ENCODE measurements at places on chromosomes 2 and 18.

DNA sequence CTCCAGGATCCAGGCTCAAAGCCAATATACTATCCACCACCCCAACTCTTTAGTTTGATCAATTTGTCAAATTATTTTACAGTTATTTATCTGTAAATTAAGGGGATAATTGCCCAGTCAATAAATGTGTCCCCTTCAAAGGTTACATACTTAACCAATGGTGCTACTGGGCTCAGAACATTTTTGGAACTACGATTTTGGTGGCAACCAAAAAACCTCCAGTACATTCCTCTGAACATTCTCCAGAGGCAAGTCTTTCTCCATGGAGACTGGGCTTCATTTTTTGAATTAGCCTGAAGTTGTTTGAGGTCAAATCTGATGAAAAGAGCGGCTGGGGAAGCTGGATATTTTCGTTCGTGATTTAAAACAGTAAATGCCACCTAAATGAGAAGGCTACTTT, 1.7 kb upstream of the CLUL1 start:
- no peak for DNase-seq

DNA sequence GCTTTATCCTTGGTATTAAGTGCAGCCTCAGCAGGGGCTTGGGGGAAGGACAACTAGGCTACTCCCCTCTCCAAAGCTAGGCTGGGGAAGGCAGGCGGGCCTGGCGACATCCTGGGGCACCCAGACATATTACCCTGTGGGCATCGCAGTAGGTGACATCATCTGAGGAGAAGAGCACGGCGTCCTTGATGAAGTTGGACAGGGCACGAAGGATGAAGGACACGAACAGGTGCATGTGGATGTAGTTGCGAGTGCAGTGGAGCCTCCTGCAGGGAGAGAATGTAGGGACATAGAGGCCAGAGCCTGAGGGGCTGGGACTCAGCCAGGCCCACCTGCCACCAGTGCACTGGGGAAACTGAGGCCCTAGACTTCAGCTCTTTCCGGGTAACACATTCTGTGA, 32.3 kb downstream of the TMEM37 start:
- DNase-seq = no peak

GRCh38 chr18:55064760-55065159, 105.5 kb upstream of the CCDC68 start:
- no peak for DNase-seq

DNA sequence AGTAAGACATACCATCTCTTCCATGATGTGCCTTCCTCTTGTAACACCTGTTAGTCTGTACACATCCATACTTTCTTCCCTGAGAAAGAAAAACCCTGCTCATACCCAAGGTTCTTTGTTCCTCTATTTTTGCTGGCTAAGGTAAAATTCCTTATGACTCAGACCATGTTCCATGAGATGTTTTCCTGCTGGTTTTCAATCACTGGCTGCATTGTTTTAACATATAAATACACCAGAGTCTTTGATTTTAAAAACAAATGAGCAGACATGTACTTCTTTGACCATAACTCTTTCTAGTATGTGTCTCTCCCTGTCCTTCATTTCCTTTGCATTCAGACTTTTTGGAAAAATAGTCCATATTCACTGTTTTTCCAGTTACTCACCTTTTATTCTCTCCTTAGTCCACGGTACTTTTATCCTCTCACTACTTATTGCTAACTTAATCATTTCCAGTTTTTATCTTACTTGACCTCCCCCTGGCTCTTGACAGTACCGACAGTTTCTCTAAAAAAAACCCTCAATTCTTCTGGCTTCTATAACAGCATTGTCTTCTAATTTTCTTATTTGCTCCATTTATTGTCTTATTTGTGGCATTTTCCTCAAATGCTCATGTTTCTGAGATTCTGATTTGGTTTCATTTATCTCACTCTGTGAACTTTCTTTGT, 4.3 kb downstream of the VAPA start:
- peak; percentile 51 for DNase-seq

DNA sequence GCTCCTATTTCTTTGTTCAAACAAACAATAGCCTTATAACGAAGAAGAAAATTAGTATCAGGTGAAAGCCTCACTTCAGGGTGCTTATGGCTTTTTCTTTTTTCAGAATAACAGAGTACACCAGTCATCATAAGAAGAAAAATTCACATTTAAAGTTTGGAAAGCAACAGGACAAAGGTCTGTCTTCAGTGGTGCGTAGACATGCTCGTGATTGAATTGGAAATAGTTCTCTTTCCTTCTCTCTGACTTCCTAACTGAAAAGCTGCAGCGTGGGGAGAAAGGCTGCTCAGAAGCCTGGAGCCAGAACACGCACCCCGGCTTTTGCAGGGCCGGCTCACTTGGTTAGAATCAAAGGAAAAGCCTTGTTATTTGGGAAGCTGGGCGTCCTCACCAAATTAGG, 127.6 kb upstream of the ZNF516 start:
- no peak for DNase-seq

DNA sequence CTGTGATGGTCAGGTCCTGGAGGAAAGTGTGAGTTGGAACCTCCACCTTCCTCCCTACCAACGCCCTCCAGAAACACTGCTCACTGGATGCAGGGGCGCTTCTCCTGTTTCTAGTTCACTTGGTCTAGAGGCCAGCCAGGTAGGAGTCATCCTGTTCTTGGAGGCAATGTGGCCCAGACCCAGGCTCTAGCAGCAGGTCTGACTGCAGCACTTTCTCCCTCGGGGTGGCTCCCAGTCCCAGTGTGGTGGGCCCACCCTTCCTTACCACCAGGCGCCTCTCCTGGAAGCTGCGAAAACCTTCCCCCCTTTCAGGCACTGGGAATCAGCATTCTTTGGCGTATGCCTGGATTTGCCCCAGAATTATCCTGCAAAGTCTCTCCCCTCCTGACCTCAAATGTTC, 292.8 kb downstream of the SOX11 start:
- no peak for DNase-seq

DNA sequence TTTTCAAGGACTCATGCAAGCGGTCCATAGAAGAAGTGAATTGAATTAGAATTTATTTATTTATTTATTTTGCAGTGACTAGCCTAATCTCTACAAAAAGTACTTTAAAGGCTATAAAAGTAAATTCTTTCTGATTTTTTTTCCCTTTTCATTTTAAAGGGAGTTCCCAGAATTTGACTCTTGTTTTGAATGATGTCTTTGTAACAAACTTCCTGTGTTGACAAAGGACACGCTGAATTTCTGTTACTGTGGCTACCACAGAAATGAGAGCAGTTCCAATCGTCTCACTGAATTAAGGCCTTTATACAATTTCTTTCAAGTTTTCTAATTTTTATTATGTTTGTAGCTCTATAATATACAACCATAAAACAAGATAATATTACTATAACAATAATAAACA, 46.3 kb upstream of the LPIN2 start:
- DNase-seq = no peak

DNA sequence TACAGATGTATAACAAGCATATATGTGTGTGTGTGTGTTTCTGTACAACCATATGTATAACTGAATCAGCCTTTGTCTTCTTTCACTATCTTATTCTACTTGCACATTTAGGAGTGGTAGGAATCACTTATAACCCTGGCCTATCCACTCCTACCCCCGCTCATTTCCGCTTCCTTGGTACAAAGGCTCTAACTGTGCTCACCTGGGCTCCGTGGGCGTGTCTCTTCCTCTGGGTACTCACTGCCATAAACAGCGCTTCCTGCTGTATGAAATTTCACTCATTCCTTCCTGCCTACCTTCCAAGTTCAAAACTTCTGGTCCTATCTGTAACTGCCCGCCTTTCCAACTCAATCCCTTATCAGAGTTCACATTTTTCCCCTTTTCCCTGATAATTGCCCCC, 815.5 kb downstream of the EPHA4 start:
- DNase-seq = no peak

DNA sequence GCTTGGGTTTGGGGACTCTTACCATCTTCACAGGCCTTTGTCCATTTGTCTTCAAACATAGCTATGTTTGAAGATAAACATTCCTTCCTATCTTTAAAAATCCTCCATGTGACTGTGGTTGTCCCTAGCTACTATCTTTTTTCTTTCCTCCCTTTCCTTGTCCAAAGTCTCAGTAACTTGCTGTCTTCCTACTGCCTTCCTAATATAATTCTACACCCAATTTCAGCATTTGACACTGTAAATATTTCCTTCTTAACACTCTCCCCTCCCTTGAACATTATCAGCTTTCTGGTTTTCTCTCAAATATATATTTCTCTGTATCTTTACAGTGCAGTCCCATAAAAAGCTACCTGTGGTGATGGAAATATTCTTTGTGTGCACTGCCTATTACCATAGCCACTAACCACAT, 5.3 kb upstream of the SP3 start:
- peak; percentile 39 for DNase-seq

DNA sequence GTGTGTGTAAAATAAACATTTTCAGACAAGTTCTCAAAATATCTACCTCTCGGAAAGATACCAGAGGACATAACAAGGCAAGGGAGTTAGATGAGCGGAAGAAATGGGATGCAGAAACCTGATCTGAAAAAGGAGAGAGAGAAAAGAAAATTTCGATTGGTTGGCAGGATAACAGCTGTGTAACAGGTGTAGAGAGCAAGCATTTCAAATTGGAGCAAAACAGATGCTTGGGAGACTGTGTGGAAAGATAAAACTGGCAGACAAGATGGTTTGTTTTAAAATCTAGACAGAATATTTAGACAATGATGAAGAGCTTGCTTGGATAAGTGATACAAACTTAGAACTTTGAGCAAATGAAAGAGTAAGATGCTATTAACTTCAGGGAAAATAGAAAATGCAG, 20.2 kb downstream of the CHST9 start:
- no peak for DNase-seq

DNA sequence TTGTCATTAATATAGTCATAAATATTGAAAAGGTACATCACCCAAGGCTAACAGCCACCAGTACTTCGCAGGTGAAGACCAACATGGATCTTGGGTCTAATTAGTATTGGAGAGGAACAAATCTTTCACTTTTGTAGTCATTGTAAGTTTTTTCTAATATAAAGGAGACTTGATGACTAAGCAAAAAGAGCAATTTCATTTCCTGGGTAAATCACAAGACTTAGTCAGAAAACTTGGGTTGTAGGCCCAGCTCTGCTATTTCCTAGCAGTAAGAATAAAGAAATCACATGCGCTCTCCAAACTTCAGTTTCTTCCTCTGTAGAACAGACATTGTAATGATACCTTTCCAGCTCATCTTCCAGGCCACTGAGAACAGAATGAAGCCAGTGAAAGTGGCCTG, 40.9 kb downstream of the NRP2 start:
- DNase-seq = no peak

GRCh38 chr18:79496237-79496977, 100.7 kb downstream of the NFATC1 start:
- DNase-seq = no peak

GRCh38 chr2:164220265-164220664, 401.0 kb downstream of the GRB14 start:
- DNase-seq = no peak

DNA sequence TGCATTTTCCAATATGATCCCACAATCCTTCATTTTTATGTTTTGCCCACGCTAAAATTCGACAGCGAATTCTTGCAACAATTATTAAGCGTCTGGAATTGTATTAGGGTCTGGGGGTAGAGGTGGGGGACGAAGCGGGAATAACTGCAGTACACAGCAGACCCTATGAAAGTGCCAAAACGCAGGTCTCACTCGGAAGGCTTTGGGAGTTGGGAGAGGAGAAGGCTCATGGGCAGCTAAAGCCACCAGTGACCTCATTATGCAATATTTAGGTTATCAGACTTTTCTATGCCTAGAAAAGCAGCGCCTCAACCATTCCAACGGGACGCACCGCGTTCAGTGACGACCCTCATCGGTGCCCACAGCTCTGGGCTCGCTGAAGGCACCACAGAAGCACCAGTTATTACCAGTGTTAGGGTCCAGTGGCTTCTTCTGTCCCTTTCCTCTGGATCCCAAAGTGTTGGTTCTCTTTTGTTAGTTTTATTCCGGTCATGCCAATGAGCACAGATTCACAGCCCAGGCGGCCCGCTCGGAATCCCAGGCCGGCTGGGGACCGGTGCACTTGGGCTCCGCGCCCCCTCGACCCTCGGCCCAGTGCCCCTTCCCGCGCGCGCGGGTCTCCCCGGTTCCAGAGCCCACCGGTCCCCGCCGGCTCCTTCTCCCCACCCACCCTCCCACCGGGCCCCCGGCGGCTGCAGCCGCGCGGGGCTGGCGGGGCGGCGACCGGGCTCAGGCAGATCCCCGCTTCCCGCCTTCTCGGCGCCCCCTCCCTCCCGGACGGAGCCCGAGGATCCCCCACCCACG, 737 bp upstream of the MAPK4 start:
- DNase-seq = no peak

GRCh38 chr2:24435391-24436316, 55.4 kb upstream of the NCOA1 start:
- peak; percentile 50 for DNase-seq

- peak; percentile 31 for DNase-seq
These were observed 46.6 kb downstream of the GBX2 start for GRCh38 chr2:236121546-236121945.

- no peak for DNase-seq
These were observed 141.8 kb upstream of the KLHL29 start for GRCh38 chr2:23243073-23243659.

DNA sequence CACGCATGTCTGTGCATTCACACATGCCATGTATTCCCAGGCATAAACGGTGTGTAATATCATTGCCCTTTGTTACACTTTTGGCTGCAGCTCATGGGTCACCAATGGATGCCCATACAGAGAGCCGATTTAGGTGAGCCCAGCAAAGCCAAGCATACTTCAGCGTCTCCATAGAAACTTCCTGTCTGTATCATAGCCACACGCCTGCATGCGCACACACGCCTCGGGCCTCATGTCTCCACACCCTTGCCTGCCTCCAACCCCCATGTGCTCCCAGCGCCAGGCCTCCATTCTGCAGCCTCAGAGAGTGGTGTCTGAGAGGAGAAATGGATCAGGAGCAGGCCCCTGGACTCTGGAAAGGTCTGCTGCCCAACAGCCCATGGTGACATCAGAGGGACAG, 33.5 kb upstream of the SELENOI start:
- no peak for DNase-seq

DNA sequence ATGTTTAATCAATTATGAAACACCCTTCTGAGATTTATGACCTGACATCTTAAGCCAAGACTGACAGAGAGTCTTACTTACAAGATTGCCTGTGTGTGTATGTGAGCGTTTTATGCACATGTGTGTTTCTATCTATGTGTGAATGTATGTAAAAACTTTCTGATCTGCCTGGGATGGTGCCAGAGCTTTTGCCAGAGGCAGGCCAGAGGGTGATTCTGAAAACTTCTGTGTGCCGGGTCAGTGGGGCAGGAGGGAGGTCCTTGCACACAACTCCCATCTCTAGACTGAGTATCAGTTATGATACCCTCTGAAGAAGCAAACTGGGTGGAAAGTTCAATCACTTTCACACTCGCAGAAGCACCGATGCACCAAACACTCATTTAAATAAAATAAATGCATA, 335.0 kb upstream of the NT5C1B start:
- DNase-seq = no peak

DNA sequence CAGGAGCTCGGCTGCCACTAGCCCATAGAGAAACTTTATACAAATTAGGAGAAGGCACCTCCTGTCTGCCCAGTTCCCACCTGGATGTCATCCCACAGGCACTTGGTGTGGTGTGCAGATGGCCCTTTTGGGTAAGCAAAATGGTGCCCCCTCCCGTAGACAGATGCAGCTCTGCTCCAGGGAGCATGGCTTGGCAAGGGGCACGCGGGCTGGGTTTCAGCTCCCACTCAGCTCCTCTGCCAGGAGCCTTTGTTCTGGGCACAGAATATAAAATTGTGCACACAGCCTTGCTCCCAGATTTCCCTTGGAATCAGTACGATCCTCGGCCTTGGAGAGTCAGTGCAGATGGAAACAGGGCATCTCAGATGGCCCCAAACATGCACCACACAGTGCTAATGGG, 20.3 kb upstream of the KCNF1 start:
- no peak for DNase-seq

GRCh38 chr2:205022841-205023240, 477.6 kb downstream of the PARD3B start:
- DNase-seq = no peak

Measured in fibroblast of skin of back (primary cell).